ENCODE measurements at places on chromosomes 2 and 18.

GRCh38 chr18:9804517-9805104, 81.2 kb upstream of the TXNDC2 start:
- no peak for DNase-seq

GRCh38 chr18:3449512-3450011, 410 bp upstream of the TGIF1 start:
- no peak for DNase-seq

GRCh38 chr2:61707984-61708852, 145.6 kb downstream of the FAM161A start:
- DNase-seq: no peak

- no peak for DNase-seq
Measured at GRCh38 chr18:43061816-43062215, 53.7 kb downstream of the RIT2 start.

- DNase-seq: peak; percentile 57
Measured at GRCh38 chr2:219249203-219249980, 3.7 kb upstream of the TUBA4B start.

GRCh38 chr18:23596183-23596582, 9.9 kb upstream of the NPC1 start:
- no peak for DNase-seq

DNA sequence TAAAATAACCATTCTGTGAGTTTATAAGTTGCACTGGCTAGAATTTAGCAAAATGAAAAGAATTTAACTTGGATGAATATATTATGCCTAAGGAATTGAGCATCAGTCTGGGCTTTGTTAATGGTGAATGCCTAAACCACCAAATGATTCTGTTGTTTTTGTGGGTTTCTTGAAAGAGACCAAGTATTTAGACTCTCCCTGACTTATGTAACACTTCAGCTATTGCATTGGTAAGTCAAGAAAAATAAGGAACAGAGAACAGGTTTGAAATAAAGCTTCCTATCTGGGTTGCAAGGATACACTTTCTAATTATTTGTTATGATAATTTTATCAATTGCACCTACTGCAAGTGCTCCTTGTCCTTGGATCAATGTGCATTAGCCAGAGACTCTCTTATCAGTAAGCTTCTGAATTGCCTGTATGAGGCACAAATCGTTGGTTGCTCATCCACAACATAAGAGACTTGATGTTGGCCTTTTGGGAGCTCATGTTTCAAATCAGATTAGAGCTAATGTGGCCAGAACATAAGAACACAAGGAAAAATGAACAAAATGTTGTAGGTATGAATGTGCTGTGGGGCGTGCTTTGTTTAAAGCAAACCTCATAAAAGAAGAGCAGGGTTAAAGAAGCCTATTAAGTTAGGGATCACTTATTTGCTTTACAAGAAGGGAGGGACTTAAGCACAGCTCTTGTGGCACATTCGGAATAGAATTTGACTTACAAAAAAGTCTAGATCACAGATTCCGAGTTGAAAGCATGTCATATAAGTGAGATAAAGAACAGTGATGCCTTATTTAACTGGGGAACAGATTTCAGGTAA, 37.2 kb downstream of the PRKCE start:
- DNase-seq: no peak

GRCh38 chr2:125644257-125644656, 1011.7 kb upstream of the GYPC start:
- DNase-seq: no peak

DNA sequence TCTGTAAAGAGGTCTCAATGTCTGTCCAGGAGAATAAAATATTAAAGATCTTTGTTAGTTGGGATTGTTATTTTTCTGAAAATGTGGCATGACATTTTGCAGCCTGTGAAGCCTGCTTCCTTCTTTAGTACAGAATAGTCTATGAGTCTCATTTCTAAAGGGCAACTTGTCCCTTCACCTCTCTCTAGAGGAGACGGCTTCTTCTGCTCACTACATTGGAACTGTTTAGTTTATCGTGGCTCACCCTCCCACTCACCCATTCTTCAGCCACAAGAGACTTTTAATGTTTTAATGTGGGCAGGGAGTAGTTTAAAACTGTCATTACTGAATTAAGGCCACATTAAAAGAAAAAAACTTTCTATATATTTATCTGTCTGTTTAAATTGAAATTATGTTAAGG, 161.0 kb downstream of the BARD1 start:
- DNase-seq: no peak

DNA sequence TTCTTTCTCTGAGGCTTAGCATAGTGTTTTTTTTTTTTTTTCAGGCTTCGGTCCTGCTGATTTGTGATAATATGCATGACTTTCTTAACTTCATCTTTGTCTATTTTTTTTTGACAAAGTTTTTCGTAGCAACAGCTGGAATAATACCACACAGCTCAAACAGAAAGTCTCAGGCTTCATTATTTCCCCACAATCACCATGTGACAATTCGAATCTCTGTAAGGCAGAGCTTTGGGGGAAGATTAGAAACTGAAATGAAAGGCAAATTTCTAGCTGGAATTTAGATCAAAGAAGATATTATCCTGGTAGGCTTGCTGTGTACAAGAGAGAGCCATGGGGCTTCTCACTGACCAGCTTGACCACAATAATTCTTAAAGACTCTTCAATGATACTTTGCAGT, 12.2 kb upstream of the CD28 start:
- DNase-seq: no peak

DNA sequence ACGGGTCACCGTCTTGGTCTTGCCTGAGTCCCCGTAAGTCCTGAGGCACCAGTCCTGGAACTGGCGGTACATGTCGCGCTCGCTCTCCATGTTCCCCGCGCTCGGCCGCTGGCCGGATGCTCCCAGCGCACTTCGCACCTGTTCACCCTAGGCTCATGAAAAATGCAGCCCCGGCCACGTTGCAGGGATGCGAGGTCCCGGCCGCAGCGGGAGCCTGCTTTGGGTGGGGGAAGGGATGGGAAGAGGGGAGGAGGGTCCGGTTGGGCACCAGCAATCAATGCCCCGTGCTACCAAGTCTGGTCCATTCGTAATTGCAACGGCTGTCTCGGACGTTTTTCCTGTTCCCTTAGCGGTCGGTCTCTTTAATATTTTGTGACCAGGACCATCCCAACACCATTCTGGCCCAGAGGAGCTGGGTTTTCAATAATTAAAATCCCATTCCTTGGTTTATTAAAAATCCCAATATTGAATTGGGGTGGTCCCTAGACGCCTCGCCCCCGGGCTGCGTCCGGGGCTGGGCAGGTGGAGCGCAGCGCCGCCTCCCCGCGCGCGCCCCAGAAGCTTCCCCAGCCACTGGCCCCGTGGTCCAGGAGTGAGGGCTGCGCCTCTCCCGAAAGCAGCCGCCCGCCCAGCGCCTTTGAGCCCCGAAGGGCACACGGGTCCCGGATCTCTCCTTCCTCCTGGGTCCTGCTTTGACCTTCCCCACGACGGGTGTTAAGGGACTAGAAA, 1.4 kb downstream of the NOL4 start:
- DNase-seq: no peak

DNA sequence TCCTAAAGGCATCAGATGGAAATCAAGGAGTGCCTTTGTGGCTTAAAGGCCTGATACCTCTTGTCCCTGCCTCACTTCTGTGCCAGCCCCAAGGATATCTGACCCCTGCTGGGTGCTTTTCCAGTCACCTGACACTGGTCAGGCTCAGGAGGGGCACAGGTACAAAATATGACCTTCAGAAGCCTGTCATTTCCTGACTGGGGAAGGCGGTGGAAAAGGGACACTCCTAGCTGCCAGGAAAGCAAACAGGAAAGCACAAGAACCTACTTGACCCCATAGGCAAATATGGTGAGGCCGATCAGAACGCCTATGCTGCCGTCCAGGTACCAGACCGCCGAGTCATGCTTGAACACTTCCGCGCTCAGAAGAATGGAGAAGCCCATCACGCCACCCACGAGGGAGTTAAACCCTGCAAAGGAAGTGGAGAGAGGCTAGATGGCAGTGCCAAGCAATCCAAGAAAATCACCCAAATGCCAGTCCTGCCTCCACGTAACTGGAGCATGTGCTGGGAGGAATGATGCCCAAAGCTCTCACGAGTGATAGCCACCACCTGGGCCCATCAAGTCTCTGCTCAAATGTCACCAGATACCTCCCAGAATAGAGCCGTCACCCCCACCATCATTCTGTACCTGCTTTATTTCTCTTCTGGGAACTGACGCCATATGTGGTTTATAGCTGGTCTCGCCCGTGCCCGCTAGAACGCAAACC, 204.0 kb downstream of the MGAT5 start:
- DNase-seq: no peak

- DNase-seq: no peak
Measured at GRCh38 chr2:219417374-219417773, 803 bp upstream of the DES start.

DNA sequence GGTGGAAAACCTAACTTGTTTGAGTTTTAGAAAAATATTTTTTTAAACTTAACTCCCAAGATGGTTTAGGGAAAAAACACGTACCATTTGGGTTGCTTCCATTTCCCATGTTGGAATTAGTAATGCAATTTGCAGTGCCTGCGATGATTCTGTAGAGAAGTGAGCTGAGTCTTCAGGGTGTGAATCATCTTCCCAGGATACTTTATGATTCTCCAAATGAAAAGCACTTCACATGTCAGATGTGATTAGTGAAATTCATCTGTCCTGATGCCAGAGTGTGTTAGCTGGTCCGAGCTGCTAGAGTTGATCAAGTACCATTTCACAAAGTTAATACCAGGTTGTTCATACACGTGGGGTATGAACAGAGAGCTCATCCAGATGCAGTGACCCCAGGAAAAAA, 59.1 kb downstream of the ACOXL start:
- DNase-seq: no peak

DNA sequence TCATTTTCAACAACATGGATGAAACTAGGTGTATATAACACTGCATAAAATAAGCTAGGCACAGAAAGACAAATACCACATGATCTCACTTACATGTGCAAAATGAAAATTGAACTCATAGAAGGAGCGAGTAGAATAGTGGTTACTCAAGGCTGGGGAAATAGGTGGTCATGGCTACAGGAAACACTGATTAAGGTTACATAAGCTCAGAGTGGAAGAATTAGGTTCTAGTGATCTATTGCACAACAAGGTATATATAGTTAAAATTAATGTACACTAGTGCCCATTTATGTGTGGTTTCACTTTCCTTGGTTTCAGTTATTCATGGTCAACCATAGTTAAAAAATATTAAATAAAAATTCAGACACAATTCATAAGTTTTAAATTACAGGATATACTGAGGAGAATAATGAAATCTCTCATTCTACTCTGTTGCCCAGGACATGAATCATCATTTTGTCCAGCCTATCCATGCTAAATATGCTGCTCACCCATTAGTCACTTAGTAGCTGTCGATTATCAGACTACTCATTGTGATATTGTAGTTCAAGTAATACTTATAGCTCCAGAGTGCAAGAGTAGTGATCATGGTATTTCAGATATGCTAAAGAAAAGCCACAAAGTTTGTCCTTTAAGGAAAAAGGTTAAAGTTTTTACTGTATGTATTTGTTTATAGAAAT, 1530.9 kb upstream of the LRRTM1 start:
- no peak for DNase-seq

DNA sequence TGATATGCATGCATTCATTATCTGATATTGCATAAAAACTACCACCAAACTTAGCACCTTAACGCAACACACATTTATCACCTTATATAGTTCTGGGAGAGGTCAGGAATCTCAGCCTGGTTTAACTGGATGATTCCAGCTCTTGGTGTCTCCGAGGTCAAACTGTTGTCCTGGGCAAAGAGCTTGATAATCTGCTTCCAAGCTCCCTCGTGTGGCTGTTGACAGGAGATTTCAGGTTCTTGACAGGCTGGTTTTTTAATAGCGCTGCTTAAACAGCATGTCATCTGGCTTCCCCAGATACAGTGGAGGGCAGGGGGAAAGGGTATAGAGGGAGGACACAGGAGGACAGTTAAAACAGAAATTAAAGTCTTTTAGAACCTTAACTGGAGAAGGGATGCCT, 785.0 kb downstream of the CNTNAP5 start:
- no peak for DNase-seq

DNA sequence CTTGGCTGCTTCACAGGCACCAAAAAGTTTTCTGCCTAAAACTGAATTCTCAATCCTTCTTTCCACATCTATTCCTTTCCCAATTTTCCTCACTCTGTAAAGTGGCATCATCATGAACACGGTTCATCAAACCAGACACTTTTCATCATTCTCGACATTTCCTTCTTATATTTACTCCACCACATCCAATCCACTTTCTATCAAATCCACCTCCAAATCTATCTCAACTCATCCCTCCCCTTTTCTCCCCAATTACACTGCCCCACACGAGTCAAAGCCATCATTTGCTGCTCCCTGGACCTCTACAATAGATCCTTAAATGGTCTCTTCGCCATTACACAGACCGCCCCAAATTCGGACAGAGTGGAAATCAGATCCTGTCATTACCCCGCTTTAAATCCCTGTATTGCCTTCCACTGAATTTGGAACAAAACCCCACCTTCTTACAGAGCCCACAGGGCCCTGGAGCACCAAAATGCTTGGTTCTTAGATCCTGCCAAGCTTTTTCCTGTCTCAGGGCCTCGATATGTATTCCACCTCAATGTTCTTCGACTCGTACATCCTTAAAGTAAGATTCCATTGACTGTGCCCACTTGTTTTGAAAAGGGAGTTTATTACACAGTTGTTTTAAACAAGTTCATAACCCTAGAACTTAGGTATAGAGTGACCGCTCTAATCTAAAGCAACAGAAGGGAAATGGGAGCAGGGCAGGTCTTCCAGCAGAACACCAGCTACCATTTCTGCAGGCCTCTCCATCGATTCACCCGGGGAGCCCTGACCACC, 856 bp downstream of the ACAA2 start:
- DNase-seq: no peak

- DNase-seq: peak; percentile 60
Measured at GRCh38 chr2:24920098-24920808, at the start of gene ADCY3. Gene ADCY3, minus strand, starts transcription at chr2:24920237. Its CDS starts 1,250 bp downstream, at chr2:24918987.

GRCh38 chr18:62249478-62250097, 62.5 kb downstream of the RELCH start:
- DNase-seq: peak; percentile 54

DNA sequence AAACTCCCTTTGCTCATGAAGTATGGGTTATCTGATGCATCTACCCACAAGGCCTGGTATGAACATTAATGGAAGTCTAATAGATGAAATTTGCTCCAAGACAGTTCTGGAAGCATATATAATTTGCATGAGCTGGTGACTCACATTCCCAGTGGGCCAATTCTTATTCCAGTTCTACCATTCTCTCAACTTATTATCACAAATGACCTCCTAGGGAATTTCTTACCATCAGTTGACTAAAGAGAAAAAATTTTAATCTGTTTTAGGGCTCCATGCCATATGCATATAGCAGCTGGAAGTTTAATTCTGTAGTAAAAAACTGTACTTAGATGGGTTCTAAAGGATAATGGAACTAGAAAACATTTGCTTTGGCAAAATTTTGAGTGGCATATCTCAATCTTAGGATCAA, 165.2 kb upstream of the COL3A1 start:
- DNase-seq: no peak

All from central memory CD4-positive, alpha-beta T cell (primary cell).